ENCODE measurements at places on chromosomes 7 and 10. TPM values are rescaled to one million over a fixed set of nuclear protein-coding genes. Genes with fewer than 3 reads are reported as not detected.

Gene CDK14
- not detected for total RNA-seq

GRCh38 chr7:115297656-115298055, 375.8 kb downstream of the MDFIC start:
- H3K4me3 ChIP-seq = no peak overlapping the region
- DNase-seq = no peak
- H3K27me3 ChIP-seq = no peaks in the 10 kb centered on the region
- H3K27ac ChIP-seq = no peak overlapping the region

GRCh38 chr7:13560441-13560840, 429.0 kb downstream of the ETV1 start:
- H3K36me3 ChIP-seq = no peaks in the 10 kb centered on the region
- no peak overlapping the region for H3K27ac ChIP-seq
- no peaks in the 10 kb centered on the region for H3K4me1 ChIP-seq
- no peak for DNase-seq

- no peaks in the 10 kb centered on the region for H3K36me3 ChIP-seq
- H3K4me1 ChIP-seq = no peaks in the 10 kb centered on the region
- H3K27ac ChIP-seq = no peak overlapping the region
- DNase-seq = no peak
- H3K4me3 ChIP-seq = no peak overlapping the region
These were observed 131.0 kb upstream of the EEPD1 start for GRCh38 chr7:36021917-36022550.

Gene CCL24
- total RNA-seq = not detected
